LNCaP clone FGC (cell line): ENCODE measurements at places on chromosomes 6 and 20.

DNA sequence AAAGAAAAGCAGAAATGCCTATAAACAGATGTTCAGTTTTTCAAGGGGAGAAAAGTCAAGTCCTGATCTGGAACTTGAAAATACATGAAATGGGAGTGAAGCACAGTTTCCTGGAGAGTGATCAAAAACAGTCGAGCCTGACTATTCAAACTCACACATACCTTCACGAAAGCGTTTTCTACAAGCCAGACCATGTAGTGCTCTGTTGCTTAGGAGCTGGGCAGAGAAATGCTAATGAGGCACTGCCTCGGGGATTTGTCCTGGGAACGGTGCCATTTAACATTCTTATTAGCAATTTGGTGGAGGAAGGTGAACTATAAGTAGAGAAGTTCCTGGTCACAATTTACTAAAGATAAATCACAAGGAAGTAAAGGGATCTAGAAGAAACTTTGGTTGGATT, 5.9 kb downstream of the NHSL1 start:
- DNase-seq = peak; percentile 83

- DNase-seq = no peak
These were observed 260.3 kb downstream of the LRFN2 start for GRCh38 chr6:40326714-40327421.

GRCh38 chr6:164570801-164571200, 738.6 kb downstream of the C6orf118 start:
- DNase-seq = no peak

DNA sequence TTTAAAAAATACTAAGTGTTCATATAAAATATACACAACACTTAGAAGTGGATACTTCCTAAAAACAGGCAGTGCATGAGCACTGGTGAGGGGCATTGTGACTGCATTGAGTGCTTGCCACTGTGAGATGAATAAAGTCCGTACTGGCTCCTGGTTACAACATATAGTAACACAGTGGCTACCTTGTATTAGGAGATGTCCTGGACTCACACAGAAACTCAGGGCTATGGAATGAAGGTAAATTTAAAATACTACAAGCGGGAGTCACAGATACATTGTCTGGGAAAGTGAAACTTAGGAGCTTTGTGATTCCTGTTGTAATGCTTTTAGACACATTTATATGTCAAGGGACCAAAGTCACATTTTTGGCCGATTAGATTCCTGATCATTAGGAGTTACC, 36.5 kb upstream of the HLA-G start:
- DNase-seq = no peak

DNA sequence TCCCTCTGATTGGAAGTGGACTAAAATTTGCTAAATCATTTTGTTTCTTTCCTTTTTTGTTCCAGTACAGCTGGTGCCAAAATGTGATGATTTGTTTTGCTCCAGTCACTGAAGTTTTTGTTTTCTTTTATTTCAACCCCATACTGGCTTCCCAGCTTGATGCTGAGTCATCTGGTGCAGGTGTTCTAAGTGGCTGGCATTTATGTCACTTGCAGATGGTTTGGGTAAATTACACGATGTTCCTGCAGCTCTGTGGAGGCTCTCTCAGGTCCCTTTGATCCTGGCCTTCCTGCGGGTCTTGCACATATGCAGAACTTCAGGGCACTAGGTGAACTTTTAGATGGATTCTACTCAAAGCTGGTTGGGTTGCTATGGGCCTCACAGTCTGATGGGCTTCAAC, 577.7 kb downstream of the HAO1 start:
- no peak for DNase-seq

- DNase-seq = no peak
These were observed 94.0 kb upstream of the PHACTR1 start for GRCh38 chr6:12622566-12622965.

GRCh38 chr6:69527921-69528476, 268.8 kb downstream of the LMBRD1 start:
- no peak for DNase-seq

GRCh38 chr6:48754641-48755040, 643.6 kb upstream of the PTCHD4 start:
- DNase-seq = no peak

DNA sequence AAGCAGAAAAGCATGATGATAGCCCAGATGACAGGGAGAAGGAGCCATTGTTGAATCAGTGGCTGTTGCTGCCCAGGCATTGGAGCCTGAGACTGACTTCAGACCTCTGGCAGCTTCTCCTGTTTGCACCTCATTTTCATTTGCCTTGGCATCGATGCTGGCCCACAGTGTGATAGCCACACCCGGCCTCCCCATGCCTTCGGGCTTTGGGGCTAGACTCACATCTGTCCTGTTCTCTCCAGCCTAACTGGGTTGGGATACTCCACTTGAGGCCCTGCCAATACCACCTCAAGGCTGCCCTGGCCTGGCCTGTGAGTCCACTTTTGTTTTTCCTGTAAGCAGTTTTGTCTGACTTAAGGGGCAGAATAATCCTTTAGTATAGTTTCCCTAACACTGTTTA, 140.4 kb downstream of the UST start:
- DNase-seq = peak; percentile 47

DNA sequence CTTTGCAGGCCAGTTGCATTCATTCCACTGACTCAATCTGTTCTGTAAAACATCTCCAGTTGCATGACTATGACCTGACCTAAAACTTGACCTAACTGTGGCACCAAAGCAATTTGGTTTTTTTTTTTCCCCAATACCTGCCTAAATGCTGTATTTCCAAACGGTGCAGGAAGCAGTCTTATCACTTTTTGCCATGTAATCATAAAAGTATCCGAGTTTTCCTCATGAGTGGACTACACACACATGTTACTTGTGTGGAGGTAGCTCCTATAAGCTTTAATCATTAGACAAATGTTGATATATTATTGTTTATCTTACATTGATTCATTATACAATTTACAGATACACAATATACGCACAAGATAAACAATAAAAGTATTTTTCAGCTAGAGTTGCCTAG, 373.7 kb downstream of the BTBD3 start:
- DNase-seq = no peak

- no peak for DNase-seq
These were observed 105.7 kb downstream of the SMLR1 start for GRCh38 chr6:130932921-130933320.

DNA sequence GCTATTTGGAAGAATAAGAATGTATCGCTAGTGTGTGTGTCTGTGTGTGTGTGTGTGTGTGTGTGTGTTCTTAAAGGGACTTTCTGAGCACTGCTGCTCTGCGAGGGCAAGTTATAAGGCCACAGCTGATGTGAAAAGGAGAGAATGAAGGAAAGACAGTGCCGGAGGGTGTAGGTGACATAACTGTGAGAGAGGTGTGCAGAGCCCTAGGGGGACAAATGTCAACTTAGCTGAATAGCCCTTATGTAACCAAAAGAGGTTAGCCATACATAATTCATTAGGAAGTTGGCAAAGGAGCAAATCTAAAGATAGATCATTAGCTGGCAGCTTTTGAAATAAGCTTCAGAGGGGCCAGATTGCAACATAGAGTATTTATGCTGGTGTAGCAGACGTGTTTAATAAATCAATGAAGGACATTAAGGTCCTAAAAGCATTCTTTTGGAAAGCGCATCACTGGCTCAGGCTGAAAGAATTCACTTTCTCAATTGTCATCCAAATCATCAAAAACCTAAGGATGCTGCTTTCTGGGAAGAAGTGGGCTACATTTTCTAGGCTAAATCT, 81.0 kb downstream of the NDUFAF5 start:
- DNase-seq = no peak

- DNase-seq = no peak
These were observed 949.6 kb downstream of the TBC1D32 start for GRCh38 chr6:120384671-120385070.

GRCh38 chr20:43824309-43825050, 90.2 kb upstream of the TOX2 start:
- peak; percentile 14 for DNase-seq

DNA sequence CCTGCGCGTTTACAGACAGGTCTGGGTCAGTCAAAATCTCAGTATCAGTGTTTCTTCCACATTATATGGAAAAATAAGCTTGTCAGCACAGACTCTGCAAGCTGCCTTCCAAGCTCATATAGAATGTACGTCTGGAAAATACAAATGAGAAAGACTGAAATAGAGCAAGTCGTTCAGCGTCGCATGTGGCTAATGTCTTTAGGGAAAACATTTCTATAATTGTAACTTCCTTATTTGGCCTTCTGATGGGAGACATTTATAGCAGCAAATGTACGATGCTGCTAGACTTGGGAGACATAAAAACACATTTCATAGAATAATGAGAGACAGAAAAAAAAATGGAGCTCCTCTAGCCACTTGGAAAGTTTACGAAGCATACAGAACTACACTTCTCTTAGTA, 122.2 kb downstream of the KIF16B start:
- no peak for DNase-seq
